ENCODE measurements at places on chromosomes 16 and 17. TPM values are rescaled to one million over a fixed set of nuclear protein-coding genes. Genes with fewer than 3 reads are reported as not detected.

- DNase-seq, result no peak
These were observed 142.8 kb downstream of the WWOX start for GRCh38 chr16:78242239-78242630.

The FOXJ1 gene
- total RNA-seq, result 8.7 TPM

The CRHR1 gene
- total RNA-seq, result 0.76 TPM

DNA sequence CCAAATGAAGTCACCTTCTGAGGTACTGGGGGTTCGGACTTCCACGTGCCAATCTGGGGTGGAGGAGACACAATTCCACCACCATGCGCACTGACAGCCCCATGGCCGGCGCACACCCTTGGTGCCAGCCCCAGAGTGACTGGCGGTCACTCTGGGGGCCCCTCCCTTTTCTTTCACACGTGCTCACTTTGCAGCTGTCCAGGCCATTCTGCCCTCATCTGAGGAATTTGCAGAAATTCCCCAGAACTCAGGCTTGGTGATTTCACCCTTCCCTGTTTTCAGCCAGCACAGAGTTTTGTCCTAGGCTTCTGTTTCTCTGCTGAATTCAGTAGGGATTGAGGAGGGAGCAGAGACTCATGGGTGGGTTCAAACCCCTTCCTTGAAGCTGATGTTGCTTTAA is 54.8 kb downstream of the CDRT4 start:
- no peak for DNase-seq

- no peak for DNase-seq
These were observed 83.2 kb downstream of the CDK5R1 start for GRCh38 chr17:32570081-32570396.

Measured in GM23338 (cell line).